CD4-positive, alpha-beta T cell treated with Interleukin-4 for 1 hour (primary cell): ENCODE measurements at places on chromosomes 2 and 18.

GRCh38 chr2:168738062-168738461, 64.4 kb upstream of the NOSTRIN start:
- DNase-seq, result no peak

- DNase-seq, result no peak
Observed at GRCh38 chr18:34097312-34097711, 127.4 kb downstream of the NOL4 start.

GRCh38 chr18:12474876-12475275, 67.1 kb downstream of the PRELID3A start:
- DNase-seq, result no peak

- DNase-seq, result no peak
Observed at GRCh38 chr2:152890736-152891135, 172.3 kb downstream of the ARL6IP6 start.

GRCh38 chr18:60671021-60671420, 298.4 kb upstream of the MC4R start:
- DNase-seq, result no peak

GRCh38 chr2:109238580-109238979, 109.6 kb downstream of the SH3RF3 start:
- peak; percentile 74 for DNase-seq

DNA sequence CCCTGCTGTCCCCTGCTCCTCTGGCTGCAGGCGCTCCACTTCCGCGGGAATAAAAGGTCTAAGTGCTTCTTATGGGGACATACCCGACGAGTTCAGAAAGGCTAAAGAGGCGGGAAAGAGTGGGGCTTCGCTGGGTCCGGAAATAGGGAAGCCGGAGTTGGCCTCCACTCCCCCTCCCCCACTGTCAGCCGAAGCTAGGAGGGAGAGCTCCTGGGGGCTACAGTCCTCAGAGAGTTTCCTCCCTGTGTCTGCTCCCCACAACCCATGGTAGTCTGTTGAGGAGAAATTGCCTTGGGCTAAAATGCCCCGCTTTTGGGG, 7.2 kb downstream of the GAD1 start:
- DNase-seq, result no peak

DNA sequence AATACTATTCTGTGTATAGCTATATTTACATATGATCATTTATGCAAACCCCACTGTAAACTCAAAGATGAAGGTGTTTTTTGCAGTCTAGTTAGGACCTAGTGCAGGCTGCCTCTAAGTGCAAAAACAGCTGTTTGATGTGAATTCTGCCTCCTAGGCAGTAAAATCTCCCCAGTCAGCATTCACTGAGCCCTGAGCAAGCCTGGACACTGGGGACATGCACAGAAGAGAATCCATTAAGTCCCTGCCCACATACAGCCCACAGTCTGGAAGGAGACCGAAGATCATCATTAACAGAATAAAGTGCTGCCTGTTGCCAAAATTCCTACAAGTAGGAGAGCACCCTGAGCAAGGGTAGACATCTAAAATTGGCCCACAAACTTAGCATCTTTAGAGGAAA, 14.4 kb upstream of the BIN1 start:
- DNase-seq, result no peak

- DNase-seq, result no peak
Observed at GRCh38 chr18:65754121-65754520, 3.3 kb downstream of the CDH7 start.

- no peak for DNase-seq
Observed at GRCh38 chr18:7198326-7198725, 32.6 kb upstream of the LRRC30 start.

DNA sequence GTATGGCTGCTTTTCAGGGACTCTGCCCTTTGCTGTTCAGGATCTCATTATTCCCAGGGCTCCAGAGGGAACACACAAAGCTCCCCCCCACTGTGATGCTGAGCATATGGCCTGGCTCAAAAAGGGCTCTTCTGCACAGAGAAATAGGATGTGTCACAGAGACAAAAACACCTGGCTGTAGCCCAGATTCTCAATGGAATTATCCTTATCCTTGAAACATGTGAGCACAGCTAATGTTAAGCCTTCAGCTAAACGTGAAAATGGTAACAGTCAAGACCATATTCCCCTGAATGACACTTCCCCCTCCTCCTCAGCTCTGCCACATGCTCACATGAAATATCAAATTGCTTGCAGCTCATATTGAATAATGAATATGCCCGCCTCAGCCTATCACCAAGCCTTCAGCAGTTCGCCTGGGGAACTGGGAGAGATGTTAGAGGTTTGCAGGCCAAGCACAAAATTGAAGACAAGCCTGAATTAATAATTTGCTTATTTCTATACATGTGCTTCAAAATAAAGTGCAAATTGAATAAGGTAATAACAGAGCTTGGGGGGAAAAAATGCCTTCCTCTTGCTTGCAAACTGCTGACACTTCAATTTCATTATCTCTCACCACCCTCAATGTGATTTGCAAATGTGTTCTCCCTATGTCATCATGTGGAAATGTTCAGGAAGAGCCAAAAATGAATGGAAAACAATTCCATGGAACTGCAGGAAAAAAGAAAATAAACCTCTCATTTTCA, 181.0 kb upstream of the HNRNPA3 start:
- DNase-seq, result no peak

DNA sequence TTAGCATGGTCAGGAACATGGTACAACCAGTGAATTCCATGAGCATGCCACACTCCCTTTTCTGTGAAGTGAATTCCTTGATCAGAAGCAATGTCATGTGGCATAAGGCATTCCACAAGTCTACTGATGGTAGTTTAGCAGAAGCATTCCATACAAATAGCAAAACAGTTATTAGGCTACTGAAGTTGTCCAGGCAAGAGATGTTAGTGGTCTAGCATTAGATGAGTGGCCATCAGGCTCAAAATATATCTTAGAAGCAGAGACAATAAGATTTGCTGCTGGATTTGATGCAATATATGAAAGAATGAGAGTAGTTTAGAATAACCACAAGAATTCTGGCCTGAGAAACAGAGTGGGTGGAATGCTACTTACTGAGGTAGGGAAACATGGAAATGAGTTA, 355.3 kb upstream of the NRXN1 start:
- no peak for DNase-seq

- DNase-seq, result no peak
Observed at GRCh38 chr2:23386339-23387220, 1.6 kb downstream of the KLHL29 start.

DNA sequence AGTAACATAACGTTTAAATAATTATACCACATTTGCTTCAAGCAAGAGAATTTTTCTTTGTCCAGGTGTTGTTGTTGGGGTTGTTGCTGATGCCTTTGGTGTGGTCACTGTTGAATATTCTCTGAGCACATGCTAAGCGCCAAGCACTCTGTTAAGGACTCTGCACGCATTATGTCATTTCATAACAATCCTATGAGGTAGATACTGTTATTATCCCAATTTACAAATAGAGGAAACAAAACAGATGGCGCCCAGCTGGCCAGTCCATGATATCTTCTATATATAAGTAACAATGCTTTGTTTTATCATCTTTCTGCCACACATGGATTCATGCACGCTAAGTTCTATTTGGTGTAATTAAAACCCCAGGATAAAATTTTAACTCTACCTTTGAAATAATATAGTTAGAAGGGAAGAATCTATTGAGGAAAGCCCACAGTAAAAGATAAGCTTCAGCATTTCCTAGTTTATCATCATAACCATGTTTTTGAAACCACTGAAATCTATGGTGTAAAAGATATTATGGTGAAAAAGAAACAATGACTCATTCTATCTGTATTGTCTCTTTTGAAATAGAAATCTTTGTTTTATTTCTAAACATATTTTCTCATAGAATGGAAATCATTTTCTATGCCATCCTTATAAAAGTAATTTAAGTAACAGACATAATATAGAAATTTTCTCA, 199.7 kb downstream of the PID1 start:
- no peak for DNase-seq

- DNase-seq, result peak; percentile 10
Observed at GRCh38 chr2:217434180-217434975, 568.4 kb downstream of the TNS1 start.

- DNase-seq, result no peak
Observed at GRCh38 chr2:28364610-28365009, 28.0 kb upstream of the FOSL2 start.

GRCh38 chr2:226661789-226662545, 137.7 kb downstream of the IRS1 start:
- no peak for DNase-seq

GRCh38 chr2:108351889-108352288, 25.9 kb upstream of the SULT1C4 start:
- DNase-seq, result no peak

GRCh38 chr2:143442193-143442592, 313.0 kb downstream of the ARHGAP15 start:
- DNase-seq, result no peak

DNA sequence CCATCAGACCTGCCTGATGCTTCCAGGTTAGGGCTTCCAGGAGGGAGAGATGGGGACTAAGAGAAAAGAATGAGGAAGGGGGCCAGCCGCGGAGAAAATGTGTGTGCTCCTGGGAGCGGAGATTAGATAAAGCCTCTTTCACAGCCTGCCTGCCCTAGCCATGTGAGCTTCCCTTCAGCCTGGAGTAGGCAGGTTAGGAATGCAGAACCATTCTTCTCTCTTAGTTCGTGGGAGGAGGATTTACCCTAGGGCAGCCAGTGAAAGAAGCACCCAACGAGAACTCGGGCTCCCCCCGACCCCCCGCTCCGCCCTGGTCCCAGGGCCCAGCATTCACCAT, 36.1 kb downstream of the POMC start:
- no peak for DNase-seq

- DNase-seq, result no peak
Observed at GRCh38 chr2:69585855-69586555, 57.5 kb downstream of the AAK1 start.

DNA sequence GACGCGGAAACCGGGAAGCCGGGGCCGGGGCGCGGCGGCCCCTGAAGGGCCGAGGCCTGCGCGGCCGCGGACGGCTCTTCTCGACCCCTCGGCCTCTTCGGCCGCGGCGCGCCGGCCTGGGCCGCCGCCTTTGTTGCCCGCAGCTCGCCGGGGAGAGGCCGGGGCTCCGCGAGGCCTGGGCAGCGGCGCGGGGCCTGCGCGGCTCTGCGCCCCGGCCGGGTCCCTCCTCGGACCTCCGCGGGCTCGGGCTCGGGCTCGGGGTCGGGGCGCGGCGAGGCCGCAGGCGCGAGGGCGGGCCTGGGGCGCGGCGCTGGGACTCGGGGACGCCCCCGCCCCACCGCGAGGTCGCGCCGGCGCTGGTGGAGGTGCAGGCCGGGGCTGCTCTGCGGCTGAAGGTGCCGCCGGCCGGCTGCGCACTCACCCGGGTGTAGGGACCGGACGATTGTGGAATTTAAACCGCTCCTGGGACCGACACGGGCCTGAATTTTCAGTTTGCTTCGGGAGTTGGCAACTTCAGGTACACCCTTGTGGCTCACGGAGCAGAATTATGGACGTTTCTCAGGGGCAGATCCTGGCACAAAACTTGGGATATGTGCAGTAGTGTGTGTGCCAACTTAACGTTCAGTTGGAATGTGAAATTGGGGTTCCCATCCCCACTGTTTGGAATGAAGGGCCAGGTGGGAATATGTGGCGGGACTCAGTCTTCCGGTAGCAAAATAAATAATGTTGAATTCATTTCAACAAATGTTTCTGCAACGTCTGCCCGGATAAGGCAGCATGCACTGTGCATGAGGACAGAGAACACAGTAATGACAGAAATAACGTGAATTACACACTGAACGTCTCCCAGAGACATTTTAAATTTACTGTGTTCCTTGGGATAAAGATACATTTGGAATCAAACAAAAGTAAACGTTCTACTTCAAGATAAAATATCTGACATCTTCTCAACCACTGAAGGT, 787 bp downstream of the SOCS6 start:
- no peak for DNase-seq

DNA sequence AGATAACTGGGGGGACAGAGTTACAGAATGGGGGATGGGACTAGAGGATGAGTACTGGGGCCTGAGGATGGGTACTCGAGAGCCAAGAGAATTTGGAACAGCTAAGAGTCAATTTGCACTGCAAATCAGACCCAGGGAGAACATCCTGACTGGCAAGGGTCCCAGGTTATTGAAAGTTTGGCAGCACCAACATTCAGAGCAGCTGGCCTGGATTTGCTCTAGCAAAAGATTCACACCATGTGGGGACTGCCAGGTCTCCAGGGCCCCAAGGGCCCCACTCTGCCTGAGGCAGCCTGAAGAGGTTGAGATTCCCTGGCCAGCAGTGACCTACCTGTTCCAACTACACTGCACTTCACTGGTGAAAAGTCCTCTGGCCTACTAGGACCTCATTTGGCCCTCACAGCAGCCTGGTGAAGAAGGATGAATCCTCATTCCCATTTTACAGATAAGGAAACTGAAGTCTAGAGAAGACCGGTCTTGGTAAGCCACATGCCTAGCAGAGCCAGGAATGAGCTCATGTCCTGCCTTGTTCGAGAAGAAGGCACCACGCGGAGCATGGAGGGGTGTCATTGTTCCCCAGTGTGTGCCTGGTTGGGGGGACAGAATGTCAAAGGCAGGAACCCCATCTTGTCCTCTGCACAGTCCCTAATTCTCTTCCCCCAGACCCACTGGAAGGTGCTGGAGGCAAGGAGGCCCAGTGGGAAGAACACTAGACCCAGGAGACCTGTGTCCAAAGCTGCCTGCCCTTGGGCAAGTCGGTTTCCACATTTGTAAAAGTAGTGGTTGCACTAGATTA, 258.6 kb downstream of the TNS1 start:
- DNase-seq, result no peak

GRCh38 chr2:47313728-47314127, 89.2 kb upstream of the MSH2 start:
- no peak for DNase-seq

GRCh38 chr18:74019864-74020263, 127.8 kb downstream of the FBXO15 start:
- no peak for DNase-seq
